GM23248 (cell line): ENCODE measurements at places on chromosomes 13 and 19.

GRCh38 chr13:106518512-106518911 lies 16.9 kb downstream of the EFNB2 start:
- no peak for DNase-seq

DNA sequence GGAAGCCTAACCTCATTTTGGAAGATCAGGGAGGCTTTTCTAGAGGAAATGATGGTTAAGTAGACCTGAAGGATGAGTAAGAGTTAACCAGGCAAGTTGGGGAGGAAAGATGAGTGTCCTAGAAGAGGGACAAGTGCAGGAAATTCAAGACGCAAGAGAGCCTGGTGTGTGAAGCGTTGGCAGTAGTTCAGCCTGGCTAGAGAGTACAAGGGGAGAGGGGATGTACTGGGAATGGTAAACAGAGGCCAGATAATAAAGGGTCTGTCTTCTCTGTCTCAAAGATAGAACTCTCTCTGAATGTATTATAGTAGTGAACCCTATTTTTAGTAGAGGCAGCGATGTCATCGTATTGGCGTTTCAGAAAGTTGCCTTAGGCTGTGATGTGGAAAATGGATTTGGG lies 9.7 kb downstream of the DPY19L3 start:
- no peak for DNase-seq

- no peak for DNase-seq
Observed at GRCh38 chr19:35285095-35285449, 2.7 kb downstream of the HAMP start.

DNA sequence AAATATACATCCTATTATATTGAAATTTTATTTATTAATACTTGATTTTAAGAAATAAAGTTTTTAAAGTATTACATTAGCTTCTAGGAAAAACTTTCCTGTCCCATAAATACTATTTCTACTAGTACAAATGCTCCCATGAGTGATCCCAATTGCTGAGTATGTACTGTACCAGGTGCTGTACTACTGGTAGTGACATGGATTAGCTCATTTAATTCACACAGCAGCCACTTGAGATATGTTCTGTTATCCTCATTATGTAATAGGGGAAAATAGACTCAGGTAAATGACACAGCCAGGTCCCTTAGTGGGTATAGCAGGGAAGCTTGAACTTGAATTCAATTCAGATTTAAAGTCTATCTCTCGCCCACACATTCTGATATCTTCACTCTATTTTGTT lies 363.1 kb downstream of the FGF14 start:
- no peak for DNase-seq

DNA sequence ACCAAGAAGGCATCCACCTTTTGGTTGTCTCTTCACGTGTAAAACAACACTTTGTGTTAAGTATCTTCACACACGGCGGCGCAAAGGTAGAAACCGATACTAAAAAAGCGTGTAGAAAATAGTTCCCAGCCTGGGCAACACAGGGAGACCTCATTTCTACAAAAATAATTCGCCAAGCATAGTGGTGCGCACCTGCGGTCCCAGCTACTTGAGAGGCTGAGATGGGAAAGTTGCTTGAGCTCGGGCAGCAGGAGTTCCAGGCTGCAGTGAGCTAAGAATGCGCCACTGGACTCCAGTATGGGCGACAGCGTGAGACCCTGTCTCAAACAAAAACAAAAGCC lies 573 bp upstream of the ERCC5 start:
- no peak for DNase-seq

DNA sequence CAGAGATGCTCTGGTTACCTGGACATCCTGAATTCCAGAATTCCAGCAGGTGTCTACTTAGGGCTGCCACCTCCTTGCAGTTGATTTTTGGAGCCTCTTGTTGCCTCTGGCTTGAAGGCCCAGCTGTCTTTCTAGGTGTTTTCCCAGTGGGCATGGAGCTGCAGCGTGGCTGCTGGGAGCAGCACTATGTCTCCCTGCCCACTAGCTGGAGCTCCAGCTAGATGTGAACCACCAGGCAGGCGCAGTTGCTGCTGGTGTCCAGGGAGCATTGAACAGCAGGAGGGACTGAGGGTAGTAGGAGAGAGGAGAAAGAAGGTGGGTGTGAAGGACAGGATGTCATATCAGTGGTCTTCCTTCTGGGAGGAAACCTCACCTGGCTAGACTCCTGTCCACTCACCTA lies 9.9 kb upstream of the SELENOW start:
- no peak for DNase-seq

GRCh38 chr13:70415136-70415535 lies 306.9 kb upstream of the KLHL1 start:
- DNase-seq, result no peak

GRCh38 chr19:1471010-1471514 lies 8.0 kb downstream of the C19orf25 start:
- DNase-seq, result peak; percentile 59

- DNase-seq, result peak; percentile 57
Observed at GRCh38 chr19:16361254-16361653, 36.6 kb downstream of the KLF2 start.

- peak; percentile 54 for DNase-seq
Observed at GRCh38 chr19:11813703-11814028, 407 bp upstream of the ZNF440 start.

DNA sequence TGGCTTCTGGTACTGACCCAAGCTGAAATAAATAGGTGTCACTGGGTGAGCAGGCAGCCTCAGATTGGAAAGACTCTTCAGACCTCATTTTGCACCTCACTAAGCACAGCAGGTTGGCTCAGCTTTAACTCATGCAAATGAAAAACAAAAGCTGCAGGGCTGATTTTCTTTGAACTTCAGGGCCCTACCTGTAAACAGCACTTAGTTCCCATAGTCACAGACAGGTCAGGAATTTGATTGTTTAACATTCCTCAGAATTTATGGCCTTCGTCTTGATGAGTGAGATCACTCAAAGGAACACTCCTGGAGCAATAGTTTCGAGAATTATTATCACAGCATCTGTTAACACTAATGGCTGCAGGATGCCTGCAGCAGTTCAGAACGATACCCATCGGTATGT lies 718.5 kb downstream of the EFNB2 start:
- no peak for DNase-seq

DNA sequence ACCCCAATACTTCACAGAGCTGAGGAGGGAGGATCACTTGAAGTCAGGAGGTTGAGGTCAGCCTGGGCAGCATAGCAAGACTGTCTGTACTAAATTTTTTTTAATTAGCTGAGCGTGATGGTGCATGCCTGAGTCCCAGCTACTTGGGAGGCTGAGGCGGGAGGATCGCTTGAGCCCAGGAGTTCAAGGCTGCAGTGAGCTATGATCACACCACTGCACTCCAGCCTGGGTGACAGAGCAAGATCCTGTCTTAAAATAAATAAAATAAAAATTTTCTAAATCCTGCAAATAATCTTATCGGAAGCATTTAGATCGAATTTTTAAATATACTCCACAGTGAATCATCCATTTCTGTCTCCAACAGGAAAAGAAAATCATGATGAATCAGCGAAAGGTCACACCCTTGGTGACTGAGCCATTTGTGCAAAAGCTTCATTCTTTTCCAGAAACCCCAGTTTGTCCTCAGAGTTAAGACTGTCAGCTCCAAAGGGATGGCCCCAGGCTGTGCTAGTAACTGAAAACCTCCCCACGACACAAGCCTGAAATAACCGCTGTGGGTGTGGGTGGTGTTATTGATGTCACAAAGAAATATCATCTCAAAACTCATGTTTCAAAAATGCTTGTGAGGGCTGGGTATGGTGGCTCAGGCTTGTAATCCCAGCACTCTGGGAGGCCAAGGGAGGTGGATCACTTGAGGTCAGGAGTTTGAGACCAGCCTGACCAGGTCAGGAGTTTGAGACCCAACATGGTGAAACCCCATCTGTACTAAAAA lies 167.6 kb downstream of the PTPRS start:
- peak; percentile 99 for DNase-seq

DNA sequence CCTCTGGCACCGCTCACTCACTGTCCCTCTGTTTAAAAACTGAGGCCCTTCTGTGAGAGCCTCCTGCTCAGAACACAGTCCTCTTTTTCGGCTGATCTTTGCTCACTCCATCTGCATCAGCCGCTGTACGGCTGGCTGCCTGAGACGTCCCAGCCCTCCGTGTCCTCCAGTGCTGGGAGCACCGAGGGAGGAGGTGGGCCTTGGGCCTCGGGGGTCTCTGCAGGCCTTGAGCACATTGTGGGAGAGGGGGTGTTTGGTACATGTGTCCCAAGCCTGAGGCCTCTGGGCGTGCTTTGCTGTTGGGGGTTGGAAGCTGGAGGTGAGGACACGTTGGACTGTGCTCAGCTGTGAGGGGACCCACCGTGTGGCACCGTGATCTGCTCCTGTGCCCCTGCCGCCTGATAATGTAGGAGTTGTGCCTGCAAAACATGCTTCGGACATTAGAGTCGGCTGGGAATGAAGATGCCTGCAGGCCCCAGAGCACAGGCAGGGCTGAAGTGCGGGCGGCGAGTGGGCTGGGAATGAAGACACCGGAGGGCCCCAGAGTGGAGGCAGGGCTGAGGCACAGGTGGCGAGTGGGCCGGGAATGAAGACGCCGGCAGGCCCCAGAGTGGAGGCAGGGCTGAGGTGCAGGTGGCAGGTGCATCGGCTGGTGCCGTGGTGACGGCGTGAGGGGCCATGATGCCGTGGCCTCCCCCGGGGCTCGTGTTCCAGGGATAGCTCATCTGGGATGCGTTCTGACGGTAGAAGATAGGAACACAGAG lies 30.6 kb downstream of the MCF2L start:
- no peak for DNase-seq

DNA sequence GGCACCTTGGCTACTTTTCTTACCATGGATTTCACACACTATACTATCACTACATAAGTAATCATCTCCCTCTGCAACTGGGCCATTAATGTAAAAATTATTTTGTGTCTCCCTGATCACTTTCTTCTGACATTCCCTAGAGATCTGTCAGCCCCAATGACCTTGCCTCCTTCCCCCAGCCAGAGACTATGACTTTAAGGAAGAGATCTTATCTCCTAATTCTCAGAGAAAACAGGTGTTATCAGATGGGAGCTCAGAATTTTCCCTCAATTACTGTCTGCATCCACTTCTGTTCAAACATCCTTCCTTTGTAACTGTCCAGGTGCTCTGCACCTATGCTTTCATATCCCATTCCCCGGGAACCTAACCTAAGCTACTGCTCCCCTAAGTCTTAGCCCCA lies 397.5 kb downstream of the DIAPH3 start:
- no peak for DNase-seq

DNA sequence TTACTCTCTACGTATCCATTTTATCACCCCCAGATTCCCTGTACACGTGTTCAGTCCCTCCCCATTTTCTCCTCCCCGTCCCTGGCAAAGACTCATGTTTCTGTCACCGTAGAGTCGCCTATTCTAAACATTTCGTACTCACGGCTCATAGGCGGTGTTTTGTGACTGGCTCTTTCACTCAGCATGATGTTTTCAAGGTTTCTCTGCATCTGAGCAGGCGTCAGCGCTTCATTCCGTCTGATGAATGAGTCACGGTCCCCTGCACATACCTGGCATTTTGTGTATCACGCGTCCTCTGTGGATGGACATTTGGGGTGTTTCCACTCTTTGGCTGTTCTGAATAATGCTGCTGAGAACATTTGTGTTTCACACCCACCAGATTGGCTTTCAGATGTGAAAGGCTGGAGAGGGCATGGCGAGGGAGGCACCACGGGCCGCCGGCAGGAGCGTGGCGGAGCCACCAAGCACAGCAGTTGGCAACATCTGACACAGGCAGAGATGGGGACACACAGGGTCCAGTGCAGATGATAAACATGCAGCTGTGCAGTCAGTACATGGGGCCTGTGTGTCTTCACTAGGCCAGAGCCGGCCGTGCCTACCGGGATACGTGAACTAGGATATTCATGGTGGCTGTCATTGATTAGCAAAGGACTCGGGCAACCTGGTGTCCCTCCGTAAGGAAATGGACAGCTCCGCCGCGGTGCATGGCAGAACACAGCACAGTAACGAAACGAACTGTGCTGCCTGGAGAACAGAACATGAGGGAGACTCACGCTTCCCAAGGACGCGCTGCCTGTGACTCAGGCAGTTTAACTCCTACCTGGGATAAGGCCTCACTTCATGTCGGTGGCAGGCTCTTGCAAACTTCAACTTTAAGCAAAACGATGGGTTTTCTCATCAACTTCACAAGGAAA lies 117.2 kb downstream of the ATP11A start:
- DNase-seq, result no peak

DNA sequence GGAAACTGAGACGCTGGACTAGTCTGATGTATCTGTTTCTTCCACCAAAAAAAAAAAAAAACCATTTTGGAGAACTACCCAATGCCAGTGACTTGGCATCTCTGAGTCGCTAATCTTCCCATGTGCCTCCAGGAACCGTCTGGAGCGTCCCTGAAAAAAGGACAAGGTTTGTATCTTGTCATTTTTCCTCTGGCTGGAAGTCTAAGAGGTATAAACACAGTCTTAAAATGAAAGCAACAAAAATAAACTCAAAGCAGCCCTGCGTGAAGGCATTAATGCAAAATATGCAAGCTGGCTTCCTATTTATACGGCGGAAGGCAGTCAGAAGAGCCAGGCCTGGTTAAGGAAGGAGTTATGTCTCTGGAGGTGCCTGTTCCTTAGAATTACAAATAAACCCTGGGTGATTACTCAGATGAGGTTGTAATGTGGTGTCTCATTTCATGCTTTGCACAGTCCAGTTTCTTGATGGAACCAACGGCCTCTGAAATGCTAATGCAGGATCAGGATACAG lies 20.3 kb downstream of the ACTN4 start:
- DNase-seq, result peak; percentile 88

DNA sequence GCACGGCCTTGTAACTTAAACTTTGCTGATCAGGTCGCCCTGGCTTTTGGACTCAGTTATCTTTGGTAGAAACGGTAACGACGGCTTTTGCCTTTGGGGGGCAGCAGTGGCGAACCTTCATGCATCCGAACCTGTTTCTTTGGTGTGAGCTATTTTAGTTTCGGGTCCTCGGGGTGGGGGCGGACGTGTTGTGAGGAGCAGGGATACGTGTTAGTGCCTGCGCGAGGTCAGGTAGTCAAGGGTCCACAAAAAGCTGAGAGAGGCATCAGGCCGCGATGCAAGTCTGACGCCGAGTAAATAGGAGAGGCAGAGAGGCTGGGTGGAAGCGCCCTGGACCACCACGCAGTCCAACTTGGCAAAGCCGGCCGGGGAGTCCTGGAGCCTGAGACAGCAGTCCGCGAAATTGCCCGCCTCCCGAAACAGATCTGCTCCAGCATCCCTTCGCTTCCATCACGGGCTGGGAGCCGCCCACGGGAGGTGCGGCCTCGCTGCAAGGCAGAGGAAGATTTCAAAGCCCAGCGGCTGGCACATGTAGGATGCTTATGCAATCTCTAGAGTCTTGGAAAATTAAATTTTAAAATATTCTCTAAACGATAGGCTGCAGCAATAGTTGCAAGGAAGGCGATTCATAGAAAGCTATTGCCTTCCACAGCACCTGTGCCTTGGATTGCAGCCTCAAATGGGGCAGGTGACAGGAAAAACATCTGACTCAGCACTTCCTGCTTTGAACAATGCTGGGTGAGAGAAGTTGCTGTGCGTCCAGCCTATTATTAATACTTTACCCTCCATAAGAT lies 4.6 kb upstream of the TPP2 start:
- DNase-seq, result peak; percentile 92

GRCh38 chr13:46206143-46206542 lies 5.6 kb upstream of the LRRC63 start:
- DNase-seq, result no peak
